ENCODE measurements at places on chromosomes 4 and X. TPM values are rescaled to one million over a fixed set of nuclear protein-coding genes. Genes with fewer than 3 reads are reported as not detected.

- DNase-seq: no peak
- H3K4me1 ChIP-seq: peaks cover 16% of the 10 kb centered on the region
- H3K4me3 ChIP-seq: peak overlapping the region; percentile 12
- peaks cover 6% of the 10 kb centered on the region for H3K36me3 ChIP-seq
These were observed 55.4 kb downstream of the TRIM2 start for GRCh38 chr4:153259661-153260060.

- no peaks in the 10 kb centered on the region for H3K4me1 ChIP-seq
- DNase-seq: no peak
- no peak overlapping the region for H3K4me3 ChIP-seq
- H3K27ac ChIP-seq: no peak overlapping the region
- no peaks in the 10 kb centered on the region for H3K36me3 ChIP-seq
- no peaks in the 10 kb centered on the region for H3K27me3 ChIP-seq
These were observed 7.8 kb upstream of the ZBTB33 start for GRCh38 chrX:120242813-120243212.

DNA sequence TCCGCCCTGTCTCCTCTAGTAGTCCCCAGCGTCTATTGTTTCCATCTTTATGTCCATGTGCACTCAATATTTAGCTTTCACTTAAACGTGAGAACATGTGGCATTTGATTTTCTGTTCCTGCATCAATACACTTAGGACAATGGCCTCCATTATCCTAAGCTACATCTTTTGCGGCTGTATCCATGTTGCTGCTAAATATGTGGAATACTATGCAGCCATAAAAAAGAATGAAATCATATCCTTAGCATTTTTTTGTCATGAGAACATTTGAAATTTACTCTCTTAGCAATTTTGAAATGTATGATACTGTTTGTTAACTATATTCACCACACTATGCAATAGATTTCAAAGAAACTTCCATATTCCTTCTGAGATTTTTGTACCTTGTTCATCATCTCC, 19.8 kb upstream of the CD38 start:
- no peak overlapping the region for H3K4me3 ChIP-seq
- H3K4me1 ChIP-seq: no peaks in the 10 kb centered on the region
- H3K27ac ChIP-seq: no peak overlapping the region

Gene SSX4B
- total RNA-seq: 0.32 TPM

Gene CENPVL1
- 3.2 TPM for total RNA-seq

Gene HELT
- total RNA-seq: 0.35 TPM

Measured in H1 (cell line).